AG04450 (cell line): ENCODE measurements at places on chromosomes 5 and 9.

GRCh38 chr5:169036079-169036805 is 264.7 kb downstream of the SLIT3 start:
- DNase-seq, result no peak

DNA sequence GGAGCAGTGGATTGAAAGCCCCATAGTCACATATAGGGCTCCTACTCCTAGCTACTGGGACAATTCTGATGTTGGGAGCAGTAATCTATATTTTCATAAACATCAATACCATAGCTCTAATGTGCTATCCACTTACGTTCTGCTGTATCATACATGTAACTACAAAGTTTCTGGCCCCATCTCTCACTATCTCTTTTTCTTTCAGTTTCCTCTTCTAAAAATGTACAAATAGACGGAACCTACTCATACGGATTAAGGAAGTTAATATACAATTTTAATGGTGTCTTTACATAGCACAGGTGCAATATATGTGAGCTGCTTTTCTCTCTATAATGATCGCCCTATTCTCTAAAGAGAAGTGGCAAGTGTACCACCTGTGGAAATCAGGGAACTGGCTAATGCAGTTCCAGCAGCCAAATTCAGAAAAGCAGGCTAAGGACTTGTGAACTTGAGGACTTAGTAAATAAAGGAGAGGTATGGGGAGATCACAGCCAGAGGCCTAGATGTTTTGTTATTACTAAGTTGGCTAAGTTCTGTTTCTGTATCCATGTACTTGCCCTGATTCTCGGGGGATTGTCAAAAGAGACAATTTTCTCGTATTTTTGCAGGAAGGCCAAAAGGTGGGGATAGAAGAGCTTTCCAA is 1021.9 kb downstream of the CDH12 start:
- no peak for DNase-seq

GRCh38 chr5:141821430-141821925 is 56.7 kb downstream of the PCDH1 start:
- peak; percentile 58 for DNase-seq

- no peak for DNase-seq
Observed at GRCh38 chr5:157252711-157253465, 13.0 kb upstream of the CYFIP2 start.

- DNase-seq, result no peak
Observed at GRCh38 chr5:119105971-119106370, 35.1 kb downstream of the DMXL1 start.

- no peak for DNase-seq
Observed at GRCh38 chr9:108546215-108546614, 309.6 kb downstream of the ACTL7B start.

DNA sequence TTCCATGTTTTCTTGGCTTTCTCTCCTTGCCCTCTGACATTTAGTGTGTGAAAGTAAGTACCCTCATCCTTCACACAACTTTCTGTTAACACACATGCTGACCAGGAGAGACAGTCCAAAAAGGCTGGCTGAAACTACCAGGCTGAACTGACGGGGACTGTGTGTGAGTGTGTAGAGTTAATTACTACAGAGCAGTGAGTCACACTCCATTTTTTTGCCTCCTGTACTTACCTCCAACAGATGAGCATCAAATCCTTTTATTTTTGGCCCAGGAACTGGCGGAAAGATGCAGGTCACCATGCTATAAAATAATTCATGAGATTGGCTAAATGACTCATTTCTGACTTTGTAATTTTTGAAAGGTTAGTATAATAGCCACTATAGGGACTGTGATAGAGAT is 20.2 kb upstream of the AGXT2 start:
- DNase-seq, result no peak

- DNase-seq, result no peak
Observed at GRCh38 chr9:78030553-78031443, 813 bp downstream of the GNAQ start.

DNA sequence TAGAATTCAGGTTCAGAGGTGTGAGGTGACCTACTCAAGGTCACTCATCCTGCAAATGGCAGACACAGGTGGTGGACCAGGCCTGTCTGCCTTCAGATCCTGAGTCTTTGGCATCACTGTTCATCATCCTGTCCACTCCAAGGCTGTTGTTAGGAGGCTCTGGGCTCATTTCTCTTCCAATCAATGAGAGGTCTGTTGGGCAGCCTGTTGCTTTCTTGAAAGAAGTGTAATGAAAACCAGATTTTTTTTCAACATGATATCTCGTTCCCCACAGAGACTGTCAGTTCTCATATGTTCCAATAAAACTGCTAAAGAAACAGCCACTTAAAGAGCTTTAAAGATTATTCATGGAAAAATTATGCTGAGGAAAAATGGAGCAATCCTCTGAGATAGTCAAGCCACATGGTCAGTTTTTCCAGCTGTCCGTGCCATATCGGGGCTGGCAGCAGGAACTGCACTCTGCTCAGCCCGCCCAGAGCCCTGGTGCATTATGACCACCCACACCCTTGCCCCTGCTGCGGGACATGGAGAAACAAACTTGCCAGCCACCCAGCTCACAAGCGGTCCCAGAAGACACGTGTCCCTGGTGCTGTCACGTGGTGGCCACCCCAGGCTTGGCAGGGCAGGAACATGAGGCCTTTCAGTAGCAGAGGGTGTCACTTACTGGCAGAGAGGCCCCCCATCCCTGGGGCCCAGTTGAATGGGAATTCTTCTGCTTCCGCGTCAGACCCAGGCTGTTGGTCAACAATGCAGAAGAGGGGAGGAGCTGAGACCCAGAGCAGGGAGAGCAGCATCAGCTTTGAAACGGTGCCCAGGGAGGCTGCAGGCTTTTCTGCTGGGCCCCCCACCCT is 63.7 kb upstream of the ANGPTL2 start:
- no peak for DNase-seq

GRCh38 chr9:75979362-75979761 is 88.9 kb downstream of the PCSK5 start:
- DNase-seq, result no peak

DNA sequence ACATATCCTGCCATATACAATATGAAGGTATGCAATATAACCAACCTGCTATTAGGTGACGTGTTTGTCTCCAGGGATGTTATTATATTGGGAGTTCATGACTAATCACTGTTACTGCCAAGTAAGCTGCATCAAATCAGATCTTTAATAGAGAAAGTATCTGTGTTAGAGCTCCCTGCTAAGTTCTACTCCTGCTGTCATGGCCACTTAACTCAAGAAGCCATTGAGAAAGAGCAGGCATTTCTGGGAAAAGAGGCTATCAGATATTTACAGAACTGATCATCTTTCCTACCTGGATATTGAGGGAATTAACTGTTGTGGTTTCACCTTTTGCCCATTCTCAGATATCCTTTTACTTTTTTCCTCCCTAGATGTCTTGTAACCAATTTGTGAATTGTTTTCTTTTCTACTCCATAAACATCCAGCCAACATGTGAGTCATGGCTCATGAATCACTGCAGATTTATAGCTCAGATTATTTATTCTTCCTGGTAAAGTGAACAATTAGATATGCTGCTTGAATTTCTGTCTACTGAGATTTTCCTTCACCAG is 634.8 kb upstream of the FAM174A start:
- DNase-seq, result no peak

- no peak for DNase-seq
Observed at GRCh38 chr9:121133104-121133816, 58.5 kb downstream of the CNTRL start.

GRCh38 chr5:175867587-175868347 is 3.6 kb upstream of the CPLX2 start:
- no peak for DNase-seq

GRCh38 chr5:109996246-109996645 is 306.5 kb downstream of the MAN2A1 start:
- DNase-seq, result no peak

GRCh38 chr5:110665184-110665726 is 61.2 kb downstream of the TMEM232 start:
- DNase-seq, result no peak

DNA sequence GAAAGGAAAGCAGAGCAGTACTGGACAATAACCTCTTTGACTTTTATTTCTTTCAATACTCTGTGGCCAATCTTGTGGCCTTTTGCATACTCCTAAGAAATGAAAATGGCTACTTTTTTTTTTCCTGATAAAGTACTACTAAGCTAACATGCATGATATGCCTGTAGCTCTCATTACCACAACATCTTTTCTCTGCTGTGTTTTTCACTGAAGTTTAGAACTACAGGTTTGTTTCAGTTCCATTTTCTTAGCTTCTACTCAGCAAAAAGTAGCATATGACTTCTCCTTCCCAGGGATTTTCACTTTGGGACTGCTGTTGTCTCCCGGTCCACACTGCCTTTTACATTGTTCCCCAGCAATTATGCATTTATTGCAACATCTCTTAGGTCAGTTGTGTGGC is 204.0 kb downstream of the KCTD16 start:
- no peak for DNase-seq

- DNase-seq, result no peak
Observed at GRCh38 chr5:133506181-133506580, 106.2 kb downstream of the FSTL4 start.

DNA sequence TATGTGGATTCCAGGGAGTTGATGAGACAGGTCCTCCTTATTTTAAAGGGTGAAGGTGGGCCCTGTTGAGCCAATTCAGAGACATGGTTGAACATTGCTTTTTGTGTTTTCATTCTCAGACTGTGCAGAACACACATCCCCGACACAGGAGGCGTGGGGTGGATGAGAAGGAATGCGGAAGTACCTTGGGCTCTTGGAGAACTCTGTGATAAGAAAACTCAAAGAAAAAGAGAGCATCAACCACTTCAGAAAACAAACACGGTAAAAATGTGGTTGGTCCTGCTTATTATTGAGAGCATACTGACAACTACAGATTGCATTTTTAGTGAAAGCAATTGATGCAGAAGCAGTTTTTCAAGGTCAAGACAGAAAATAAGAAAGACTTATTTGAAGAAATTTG is 659.8 kb downstream of the IRX1 start:
- no peak for DNase-seq

- no peak for DNase-seq
Observed at GRCh38 chr5:42268630-42269029, 154.6 kb upstream of the GHR start.

DNA sequence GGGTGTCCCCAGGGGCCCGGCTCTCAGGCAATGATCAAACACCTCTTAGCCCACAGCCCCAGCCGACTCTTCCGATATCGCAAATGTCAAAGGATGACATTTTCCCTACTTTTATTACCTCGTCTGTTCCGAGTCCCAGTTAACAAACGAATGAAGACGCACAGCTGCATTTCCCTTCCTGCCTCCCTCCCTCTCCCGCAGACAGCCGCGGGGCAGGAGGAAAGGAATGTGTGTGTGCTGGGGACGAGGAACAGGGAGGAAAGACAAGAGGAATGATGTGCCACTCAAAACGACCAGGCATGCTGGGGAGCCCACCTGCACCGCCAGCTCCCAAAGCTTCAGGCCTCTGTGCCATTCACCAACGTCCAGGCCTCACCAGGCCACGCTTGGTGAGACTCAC is 125.9 kb upstream of the SARDH start:
- DNase-seq, result no peak

DNA sequence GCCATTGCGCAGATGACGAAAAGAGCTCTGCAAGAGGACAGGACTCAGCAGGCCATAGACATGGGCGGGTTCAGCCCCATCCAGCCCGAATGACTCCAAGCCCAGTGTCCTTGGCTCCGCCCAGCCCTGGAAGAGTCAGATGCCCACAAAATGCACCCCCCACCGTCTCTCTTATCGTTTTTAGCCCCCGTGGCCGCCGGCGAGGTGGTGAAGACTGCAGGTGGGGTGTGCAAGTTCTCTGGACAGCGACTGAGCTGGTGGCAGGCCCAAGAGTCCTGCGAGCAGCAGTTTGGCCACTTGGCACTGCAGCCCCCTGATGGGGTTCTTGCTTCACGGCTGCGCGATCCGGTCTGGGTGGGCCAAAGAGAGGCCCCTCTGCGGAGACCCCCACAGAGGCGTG is 2.1 kb downstream of the ADGRD2 start:
- DNase-seq, result no peak

DNA sequence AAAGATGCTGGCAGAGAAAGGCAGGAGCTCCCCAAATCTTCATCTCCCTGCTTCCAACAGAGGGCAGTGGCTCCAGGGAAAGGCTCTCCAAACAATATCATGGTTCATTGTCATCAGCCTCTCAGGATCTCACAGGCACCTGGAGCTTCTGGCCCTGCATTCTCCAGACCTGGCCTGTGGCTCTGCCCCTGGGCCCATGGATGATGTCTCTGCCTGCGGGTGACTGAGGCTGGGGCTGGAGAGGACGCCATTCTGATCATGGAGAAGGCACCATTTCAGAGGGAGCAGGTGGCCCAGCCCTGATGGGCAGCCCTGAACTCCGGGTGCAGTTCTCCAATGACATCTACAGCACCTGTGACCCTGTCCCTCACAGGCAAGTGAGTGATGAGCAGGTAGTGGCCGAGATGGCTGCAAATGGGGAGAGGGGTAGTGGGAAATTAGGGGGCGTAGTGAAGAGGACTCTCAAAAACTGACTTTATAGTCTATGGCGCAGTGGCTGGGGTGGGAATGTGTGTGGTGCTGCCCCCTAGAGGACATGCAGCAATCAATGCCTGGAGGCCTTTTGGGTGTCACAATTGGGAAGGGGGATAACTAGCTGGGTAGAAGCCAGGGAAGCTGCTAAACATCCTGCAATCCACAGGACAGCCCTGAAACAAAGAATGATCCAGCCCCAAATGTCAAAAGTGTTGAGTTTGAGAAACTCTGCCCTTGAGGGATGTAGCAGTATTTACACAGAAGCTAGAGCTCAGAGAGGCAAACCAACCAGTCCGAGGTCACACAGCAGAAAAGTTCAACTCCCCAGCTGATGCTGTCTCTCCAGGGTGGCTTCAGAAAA is 3.2 kb downstream of the SH3PXD2B start:
- DNase-seq, result no peak

GRCh38 chr5:9362600-9362999 is 183.3 kb downstream of the SEMA5A start:
- DNase-seq, result no peak

DNA sequence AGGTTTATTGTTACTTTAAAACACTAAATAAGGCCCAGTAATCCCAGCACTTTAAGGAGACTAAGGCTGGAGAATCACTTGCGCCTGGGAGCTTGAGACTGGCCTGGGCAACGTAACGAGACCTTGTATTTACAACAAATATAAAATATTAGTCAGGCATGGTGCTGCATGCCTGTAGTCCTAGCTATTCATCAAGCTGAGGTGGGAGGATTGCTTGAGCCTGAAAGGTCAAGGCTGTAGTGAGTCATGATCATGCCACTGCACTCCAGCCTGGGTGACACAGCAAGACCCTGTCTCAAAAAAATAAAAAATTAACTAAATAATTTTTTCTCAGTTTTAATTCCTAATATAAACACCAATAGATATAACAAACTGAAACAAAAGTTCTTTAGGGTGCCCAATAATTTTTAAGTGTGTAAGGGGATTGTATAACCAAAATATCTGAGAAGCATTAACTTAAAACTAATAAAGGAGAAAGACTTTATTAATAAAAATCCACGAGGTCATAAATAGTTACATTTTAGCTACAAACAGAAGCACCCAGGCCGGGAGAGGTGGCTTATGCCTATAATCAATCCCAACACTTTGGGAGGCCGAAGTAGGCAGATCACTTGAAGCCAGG is 32.7 kb downstream of the FAM13B start:
- no peak for DNase-seq

GRCh38 chr9:90421786-90422185 is 220.8 kb downstream of the DIRAS2 start:
- DNase-seq, result no peak
